ENCODE measurements at places on chromosomes 16 and 17.

- DNase-seq = peak; percentile 80
Measured at GRCh38 chr16:67428146-67428731, 2.7 kb upstream of the HSD11B2 start.

DNA sequence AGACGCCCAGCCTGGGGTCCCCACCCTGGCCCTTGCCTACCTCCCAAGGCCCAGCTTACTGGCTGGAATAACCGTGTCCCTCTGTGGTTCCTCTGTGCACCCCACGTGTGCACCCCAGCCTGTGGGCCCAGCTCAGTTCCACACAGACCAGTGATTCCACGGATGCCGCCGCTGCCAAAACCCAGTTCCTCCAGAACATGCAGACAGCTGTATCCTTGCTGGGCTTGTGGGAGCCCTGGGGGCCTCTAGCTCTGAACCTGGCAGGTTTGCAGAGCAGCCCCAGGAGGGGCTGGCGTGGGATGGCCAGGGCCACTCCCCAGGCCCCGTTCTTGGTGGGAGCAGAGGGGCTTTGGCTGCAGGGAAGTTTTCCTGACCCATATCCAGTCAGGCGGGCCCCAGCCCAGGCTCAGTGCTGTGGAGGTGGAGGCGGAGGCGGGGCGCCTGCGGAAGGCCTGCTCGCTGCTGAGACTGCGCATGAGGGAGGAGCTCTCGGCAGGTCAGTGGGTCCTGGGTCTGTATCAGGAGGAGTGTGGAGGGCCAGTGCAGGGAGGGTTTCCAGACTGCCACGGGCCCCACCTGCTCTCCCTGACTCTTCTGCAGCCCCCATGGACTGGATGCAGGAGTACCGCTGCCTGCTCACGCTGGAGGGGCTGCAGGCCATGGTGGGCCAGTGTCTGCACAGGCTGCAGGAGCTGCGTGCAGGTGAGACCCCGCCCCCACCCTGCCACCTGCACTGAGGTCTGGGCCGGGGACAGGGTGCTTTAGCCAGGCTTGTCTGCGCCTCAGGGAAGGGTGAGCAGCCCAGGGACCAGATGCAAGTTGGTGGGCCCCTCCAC lies 2.3 kb downstream of the TEDC2 start:
- DNase-seq = no peak

DNA sequence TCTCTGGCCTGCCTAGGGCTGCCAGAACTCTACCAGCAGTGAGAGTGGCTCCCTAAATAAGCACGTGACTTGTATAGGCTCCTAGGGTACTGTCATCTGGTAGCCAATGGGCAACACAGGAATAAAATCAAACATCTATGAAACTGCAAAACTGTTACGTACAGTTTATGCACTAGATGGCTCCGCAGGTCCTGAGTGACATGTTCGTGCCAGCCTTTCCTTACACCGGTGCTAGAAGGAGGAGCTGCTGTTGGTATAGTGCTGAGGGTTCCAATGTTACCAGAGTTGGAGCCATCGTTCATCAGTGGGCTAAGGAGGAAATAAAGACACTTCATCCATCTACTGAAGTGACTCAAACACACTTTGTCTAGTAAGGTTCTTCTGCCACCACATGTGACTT lies 63.2 kb upstream of the TRAP1 start:
- no peak for DNase-seq

- no peak for DNase-seq
Measured at GRCh38 chr16:17177959-17178905, 292.5 kb downstream of the XYLT1 start.

- no peak for DNase-seq
Measured at GRCh38 chr17:35407531-35407930, 24.8 kb downstream of the SLFN12 start.

DNA sequence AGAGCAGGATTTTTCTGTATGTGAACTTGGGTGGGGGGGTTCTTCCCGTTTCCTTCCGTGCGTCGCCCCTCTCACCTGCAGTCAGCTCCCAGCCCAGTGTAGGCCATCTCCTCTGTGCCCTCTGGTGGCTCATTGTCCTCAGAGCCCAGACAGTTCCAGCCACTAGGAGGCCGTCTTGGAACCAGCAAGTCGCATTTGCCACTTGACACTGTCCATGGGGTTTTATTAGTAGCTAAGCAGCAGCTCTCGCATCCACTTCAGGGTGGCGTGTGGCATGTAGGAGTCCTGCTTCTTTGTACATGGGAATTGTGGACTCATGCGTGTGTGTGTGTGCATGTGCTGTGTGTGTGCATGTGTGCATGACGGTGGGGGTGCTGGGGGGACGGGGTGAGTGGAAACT lies 74.0 kb downstream of the SEC14L1 start:
- no peak for DNase-seq

- peak; percentile 79 for DNase-seq
Measured at GRCh38 chr17:17792551-17793377, 44.0 kb downstream of the SREBF1 start.

DNA sequence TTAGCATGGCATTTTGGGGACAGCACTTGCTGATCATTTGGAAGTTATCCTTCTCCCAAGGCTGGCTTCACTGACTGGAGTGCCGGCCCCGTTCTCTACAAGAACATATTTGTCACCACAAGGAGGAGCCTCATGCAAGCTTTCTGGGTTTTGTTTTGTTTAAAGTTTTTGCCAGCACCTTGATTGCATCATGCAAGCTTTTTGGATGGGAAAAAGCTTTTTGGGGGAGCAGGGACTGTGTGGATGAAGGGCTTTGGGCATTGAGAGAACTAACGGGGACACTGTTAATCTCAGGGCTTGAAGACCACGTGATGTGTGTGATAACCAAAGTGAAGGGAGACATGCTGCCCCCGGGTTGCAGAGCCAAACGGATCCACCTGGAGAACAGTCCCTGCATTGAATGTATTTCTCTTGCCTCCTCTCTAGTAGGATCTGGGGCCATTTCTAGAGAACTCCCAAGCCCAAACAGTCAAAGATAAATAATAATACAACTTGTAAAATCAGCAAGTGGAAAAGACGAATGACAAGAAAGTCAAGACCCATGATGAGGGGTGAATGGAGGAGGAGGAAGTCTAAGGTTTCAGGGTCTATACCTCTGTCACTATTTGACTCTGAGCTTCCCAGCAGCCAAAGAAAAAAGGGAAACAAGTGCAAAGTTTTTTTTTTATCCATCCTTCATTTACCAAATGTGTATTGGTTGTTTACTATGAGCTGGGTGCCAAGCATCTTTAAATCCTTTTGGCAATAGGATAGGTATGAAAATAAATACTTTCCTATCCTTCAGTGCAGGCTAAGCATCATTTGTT lies 17.2 kb downstream of the TMEM114 start:
- DNase-seq = no peak

GRCh38 chr17:16346721-16347271 lies 6.5 kb downstream of the CENPV start:
- DNase-seq = no peak

DNA sequence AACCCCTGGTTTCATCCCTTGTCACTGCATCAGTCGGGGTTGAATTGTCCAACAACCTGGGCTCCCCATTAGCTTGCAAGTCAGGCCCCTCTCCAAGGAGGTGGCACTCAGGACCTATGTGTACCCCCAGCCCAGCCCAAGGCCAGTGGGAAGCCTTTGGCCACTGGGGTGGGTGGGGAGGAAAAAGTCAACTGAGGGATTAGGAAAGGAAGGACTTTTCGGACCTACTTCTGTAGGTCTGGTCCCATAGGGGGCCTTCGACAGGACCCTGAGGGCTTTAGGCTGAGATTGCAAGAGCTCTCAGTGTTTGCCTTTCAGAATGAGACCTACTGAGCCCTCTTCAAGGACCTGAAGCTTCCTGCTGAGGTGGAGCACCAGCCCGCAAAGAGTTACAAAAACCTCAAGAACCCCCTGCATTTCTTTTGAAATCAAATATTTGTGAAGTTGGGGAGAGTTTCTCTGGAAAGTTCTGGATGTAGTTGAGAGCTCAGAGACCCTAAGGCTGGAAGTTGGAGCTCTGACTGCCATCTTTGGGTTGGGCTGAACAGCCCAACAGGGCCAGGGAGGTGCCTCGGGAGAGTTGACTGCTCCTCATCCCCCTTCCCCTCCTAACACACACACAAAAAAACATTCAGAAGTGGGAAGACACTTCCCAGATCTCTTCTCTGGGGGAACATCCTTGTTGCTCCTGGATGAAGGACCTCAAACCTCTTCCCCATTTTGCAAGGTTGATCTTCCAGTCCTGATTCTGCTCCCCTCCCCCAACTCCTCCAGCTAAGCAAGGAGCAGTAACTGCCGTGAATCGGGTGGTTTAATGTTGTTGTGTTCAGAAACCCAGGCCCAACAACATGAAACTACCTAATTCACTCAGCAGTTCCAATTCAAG lies 5.8 kb upstream of the HOXB9 start:
- DNase-seq = no peak

DNA sequence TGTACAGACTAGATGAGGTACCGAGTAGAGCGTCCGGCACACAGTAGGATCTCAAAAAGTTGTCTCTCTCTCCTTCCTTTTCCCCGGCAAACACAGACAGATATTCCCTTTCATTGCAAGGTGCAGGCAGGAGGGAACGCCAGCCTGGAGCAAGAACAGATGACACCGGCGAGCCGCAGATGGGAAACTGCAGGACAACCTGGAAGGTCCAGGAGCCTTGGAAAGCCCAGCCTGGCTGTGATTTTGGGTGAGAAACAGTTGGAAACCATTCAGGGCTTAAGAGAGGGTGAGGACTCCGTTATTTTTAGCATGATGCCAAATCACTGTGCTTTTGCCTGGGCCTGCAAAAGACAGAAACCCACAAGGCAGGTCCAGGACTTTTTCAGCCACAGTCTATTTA lies 7.3 kb downstream of the CDH11 start:
- DNase-seq = no peak

GRCh38 chr17:80122026-80122575 lies 20.7 kb downstream of the GAA start:
- DNase-seq = no peak

DNA sequence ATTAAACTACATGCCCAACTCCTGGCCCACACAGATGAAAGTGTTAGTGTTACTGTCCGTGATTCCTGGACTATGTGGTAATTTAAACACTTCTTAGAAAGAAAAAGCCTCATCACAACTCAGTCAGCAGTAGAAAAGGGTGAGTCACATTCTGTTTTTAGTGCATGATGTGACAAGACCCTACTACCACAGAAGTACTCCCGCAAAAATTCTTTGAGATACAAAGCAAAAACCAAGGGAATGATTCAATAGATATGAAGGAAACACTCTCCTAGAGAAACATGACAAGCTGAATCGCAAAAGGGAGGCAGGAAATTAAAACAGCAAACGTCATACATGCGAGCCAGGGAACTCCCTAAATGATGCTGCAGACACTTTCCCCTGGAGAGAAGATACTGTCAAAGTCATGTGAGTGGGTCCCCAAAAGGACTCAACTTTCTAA lies 14.4 kb downstream of the SNN start:
- no peak for DNase-seq

DNA sequence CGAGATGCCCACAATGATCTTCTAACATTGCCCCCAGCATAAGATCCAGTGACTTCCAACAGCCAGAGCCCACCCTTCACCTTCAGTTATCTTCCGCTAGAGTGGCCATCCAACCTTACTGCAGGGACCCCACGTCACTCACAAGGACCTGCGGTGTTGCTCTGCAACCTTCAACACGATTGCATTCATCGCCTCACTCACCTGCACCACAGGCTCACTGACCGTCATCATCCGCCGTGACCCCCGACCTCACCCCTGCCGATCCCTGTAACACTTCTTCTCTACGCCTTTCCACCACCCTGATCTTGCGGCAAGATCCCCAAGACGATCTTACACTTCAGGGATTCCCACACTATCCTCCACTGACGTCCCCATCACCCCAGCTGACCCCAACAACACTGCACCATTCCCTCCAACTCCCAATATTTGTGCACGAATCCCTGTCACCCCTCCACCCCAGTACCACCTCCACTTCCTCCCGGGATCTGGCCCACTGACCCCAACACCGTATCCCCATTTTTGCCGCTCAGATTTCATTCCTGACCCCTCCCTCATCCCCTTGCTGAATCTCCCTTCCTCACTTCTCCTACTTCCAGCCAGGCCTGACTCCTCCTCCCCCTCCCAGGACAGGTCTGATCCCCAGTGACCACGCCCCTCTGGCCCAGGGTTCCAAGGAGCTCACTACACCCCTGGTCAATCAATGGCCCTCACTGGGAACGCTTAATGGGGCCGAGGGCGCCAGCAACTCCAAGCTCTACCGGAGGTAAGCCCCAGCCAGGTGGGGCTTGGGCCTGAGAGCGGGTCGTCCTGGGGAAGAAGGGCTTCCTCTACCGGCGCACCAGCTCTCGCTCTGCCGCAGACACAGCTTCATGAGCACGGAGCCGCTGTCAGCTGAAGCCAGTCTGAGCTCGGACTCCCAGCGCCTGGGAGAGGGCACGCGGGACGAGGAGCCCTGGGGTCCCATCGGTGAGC lies 7.6 kb downstream of the RUNDC3A start:
- DNase-seq = peak; percentile 19

GRCh38 chr17:38861399-38861843 lies 7.9 kb upstream of the RPL23 start:
- no peak for DNase-seq

DNA sequence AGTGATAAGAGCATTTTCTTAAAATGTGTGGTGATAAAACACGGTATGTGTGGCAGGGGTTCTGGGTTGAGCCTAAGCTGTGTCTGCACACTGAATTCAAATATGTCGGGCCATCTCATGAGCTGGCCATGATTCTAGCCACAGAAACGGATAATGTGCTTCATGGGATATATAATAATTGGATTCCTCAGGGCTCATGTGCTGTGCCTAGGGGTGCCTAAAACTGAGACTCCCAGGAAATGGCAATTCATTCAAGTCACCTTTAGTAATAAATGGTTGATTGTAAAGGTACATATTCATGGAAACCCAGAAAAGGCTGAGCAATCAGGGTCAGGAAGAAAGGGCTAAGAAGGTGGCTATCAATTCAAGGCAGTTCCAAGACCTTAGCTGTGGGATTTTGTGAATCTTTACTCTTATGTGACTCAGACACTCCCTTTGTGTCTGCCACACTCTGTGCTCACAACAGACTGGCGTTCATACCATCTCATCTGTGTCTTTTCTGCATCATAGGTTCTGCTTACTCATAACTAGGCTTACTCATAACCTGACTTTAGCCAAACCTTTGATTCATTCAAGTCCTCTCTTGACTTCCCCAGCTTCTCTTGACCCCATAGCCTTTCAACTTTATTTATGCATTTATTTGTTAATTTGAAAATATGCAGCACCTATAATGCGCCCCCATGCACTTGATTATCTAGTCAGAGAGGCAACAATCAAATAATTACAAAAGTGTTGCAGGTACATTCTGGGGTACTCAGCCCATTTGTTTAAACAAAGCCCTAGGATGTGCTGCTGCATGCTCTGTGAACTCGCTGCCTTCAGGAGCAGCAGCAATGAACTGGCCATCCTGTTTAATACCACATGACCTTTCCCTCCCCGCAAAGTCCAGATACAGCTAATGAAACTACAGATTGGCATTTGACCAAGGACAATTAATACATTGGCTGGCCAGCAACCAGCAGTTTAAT lies 28.4 kb upstream of the MED13 start:
- peak; percentile 33 for DNase-seq

DNA sequence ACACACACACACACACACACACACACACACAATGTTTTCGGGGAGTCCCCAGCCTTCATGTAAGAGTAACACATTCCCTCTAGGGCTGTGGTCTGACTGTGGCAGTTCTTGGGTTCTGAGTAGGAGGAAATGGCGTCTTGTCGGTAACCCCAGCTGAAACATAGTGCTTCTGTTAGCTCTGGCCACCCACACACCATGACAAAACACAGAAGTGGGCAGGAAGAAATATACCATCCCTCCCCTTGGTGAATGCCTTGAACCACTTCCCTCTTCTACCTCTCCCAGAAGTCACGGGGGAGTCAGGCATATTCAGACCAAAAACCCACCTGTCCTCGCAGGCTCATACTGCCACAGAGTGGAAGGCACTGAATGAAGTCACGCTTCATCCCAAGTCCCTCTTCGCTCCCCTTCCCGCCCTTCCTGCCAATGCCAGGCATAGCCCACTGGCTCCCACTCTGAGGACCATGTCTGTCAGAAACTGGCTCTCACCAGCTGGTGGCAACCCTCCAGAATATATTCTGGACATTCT lies 11.5 kb downstream of the SLC35B1 start:
- no peak for DNase-seq
